CD4-positive, alpha-beta T cell treated with Interleukin-12 subunit alpha and Interleukin-12 subunit beta, for 1 hour (primary cell): ENCODE measurements at places on chromosomes 12 and 14.
A peak's percentile ranks its signal among the peaks of the same experiment; 100 is the strongest.

DNA sequence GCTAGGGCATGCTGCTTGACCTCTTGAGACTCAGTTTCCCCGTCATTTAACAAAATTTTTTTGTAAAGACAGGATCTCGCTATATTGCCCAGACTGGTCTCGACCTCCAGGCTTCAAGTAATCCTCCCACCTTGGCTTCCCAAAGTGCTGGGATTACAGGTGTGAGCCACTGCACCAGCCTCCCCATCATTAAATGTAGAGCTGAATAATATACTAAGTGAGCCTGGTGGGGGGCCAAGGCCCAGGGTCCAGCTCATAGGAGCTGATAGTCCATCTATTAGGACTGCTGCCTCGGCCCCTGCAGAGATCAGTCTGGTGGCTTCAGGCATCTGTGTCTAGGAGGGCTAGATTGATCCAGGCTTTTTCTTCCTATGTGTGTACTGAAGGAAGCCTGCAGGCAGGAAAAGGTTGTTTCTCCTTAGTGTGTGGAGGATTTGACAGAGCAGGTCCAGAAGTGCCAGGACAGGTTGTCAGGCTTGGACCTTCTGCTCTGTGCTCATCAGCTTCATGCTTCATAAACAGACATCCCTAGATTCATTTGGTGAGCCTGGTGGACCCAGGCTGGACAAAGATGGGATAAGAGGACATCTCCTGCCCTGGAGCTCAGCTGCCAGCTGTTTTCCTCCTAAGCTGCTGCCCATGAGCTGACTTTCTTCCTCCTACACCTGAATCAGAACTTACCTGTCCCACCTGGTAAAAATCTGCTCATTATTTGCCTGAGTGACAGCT is 135.4 kb downstream of the ZFP36L1 start:
- no peak for DNase-seq

GRCh38 chr14:103065861-103066260 is 8.5 kb upstream of the CDC42BPB start:
- DNase-seq = no peak

GRCh38 chr14:71242237-71242748 is 335.0 kb downstream of the PCNX1 start:
- no peak for DNase-seq

DNA sequence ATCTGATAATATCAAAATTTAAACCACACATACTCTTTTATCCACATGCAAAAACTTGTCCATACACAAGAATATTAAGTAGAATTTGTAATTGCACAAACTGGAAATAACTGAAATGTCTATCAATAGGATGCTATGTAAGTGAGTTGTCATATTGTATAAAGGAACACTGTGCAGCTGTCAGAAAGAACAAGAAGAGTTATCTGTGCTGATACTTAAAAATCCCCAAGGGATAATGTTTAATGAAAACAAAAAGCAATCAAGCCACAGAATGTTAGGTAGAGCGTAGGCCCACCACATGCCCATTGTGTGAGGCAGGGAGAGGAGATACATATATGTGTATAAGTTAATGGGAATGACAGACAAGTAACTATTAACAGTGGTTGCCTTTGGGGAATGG is 25.9 kb upstream of the HIGD1C start:
- DNase-seq = no peak

DNA sequence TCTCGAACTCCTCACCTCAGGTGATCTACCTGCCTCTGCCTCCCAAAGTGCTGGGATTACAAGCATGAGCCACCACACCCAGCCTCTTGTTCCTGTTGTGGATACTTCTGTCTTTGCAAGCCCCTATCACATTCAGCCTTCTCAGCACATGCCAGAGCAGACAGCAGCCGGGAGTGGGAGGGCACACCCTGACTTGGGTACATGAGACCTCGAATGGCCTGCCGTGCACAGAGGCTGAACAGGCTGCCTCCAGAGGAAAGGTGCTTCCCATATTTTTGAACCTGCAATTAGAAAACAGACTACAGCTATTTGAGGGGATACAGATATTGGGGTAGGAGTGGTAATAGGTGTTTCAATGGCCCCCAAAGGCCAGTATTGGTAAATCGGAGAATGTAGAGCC is 307.3 kb upstream of the DIO3 start:
- no peak for DNase-seq

DNA sequence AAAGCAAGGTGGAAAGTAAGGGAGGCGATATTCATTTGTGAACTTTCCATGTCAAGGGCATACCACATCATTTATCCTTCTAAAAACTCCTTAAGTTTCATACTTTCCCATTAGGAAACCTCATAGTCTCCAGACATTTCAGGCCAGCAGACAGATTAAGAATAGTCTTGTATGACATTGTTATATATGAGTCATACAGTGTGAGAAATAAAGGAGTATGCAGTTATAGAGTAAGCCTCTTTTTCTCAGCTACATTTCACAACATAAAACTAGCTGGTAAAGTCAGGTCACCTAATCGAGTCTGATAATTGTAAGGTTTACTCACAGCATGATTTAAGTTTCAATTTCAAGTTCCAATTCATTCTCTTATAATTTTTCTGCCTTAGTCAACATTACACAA is 164.3 kb downstream of the GRIP1 start:
- DNase-seq = no peak

GRCh38 chr12:30779178-30779577 is 24.4 kb upstream of the CAPRIN2 start:
- no peak for DNase-seq

DNA sequence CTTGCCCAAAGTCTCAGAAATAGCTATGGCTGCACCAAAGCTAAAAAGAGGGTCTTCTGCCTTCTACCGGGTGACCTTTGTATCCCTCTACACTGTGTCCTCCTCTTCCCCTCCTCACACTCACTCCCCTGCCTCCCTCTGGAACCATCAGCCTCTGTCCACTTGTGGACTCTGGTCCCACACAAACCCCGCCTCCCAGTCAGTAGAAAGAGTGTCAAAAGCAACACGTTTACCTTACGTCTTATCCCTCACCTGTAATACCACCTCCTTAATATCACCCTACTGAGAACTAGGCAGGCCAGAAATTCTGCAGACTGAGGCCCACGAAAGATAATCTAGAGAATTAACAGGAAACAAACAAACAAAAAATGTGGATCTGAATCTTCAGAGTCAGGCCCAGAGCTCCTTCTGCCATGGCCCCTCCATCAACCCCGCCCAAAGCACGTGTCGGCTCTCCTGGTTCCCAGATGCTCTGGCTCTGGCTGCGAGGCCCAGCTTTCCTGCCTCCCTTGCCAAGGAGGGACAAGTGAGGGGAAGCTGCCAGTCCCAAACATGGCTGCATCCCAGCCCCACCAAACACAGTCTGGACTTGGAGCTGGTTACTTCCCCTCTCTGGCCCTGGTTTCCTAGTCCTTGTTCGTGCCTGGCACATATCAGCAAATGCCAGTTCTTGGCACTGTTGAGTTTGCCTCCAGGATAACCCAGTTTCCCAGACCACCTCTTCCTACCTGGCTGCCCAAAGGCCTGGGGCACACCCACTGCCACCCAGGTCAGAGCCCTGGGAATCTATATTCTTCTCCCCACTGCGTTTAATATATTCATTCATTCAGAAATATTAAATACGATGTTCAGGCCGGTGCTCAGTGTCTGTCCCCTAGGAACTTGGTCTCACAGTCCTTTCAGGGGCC is 2.7 kb downstream of the ACTN1 start:
- DNase-seq = no peak

DNA sequence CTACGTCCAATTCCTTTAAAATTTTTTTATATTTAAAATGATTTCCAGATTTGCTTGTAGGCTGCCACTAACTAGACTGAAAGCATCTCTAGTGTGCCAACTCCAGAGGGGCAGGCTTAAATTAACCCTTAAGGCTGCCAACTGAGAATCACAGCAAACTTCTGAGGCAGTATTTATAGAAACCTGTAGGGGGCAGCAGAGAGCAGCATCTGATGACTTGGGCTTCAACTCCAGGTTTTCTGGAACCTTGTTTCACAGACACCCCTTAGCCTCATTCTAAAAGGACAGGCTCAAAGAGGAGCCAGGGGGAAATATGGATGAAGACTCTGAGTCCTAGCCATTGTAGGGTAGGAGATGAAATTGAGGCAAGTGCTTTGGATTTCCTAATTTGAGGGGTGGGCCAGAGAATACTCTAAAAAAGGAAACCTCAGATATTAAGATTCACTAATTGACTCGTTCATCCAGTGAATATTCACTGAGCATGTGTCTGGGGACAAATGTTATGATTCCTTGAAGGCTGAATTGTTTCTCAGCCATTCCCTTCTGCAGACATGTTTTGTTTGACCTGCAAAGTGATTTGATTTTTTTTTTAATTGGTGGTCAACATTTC is 63.3 kb upstream of the HSPB8 start:
- DNase-seq = peak; percentile 13
